Astrocyte (in vitro differentiated cells and primary cell): ENCODE measurements at places on chromosomes 13 and 19. TPM values are rescaled to one million over a fixed set of nuclear protein-coding genes. Genes with fewer than 3 reads are reported as not detected.
A peak's percentile ranks its signal among the peaks of the same experiment; 100 is the strongest.

The SETDB2 gene
- 5.6 and 5.8 TPM in 2 replicates for total RNA-seq

DNA sequence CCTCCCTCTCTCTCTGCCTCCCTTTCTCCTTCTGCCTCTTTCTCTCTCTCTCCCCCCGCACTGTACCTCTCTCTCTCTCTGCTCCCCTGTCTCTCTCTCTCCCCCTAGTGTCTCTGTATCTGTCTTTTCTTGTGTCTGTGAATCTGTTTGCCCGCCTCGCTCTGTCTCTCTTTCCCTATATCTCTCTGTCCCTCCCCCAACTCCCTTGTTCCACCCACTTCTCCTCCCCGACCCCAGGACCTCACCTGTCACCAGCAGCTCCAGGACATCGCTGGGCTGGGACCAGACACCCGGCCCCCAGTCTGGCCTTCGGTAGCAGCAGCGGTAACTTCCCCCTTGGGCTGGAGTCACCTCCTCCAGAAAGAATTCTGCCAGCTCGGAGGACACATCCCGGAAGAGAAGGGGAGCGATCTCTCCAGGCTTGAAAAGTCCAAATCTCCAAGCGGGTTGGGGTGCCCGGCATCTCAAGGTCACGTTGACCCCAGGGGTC, 3.9 kb downstream of the OSCAR start:
- H3K27me3 ChIP-seq, result no peaks in the 10 kb centered on the region
- DNase-seq, result peak; percentile 42
- H3K4me3 ChIP-seq, result no peak overlapping the region
- H3K36me3 ChIP-seq, result no peaks in the 10 kb centered on the region
- peaks cover 5% of the 10 kb centered on the region for H3K4me1 ChIP-seq

- H3K36me3 ChIP-seq, result no peaks in the 10 kb centered on the region
- H3K4me3 ChIP-seq, result no peak overlapping the region
- no peak for DNase-seq
Observed at GRCh38 chr19:14809272-14810057, 25.5 kb downstream of the OR7A5 start.

DNA sequence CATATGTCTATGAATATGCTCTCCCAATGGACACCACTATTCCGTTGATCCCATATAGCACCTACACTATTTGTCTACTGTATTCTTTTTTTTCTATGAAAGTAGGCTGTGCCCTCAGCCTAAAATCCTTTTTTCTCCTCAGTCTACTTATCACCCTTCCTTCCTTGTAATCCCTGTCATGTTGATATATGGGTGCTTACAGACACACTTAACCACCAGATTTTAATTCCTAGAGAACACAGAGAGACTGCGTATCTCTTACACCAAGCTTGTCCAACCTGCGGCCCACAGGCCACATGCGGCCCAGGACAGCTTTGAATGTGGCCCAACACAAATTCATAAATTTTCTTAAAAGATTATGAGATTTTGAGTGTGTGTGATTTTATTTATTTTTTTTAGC, 101.1 kb downstream of the ZAR1L start:
- no peak overlapping the region for H3K4me3 ChIP-seq
- no peak overlapping the region for H3K27ac ChIP-seq
- DNase-seq, result peak; percentile 51
- peaks cover 16% of the 10 kb centered on the region for H3K4me1 ChIP-seq
- no peaks in the 10 kb centered on the region for H3K36me3 ChIP-seq

DNA sequence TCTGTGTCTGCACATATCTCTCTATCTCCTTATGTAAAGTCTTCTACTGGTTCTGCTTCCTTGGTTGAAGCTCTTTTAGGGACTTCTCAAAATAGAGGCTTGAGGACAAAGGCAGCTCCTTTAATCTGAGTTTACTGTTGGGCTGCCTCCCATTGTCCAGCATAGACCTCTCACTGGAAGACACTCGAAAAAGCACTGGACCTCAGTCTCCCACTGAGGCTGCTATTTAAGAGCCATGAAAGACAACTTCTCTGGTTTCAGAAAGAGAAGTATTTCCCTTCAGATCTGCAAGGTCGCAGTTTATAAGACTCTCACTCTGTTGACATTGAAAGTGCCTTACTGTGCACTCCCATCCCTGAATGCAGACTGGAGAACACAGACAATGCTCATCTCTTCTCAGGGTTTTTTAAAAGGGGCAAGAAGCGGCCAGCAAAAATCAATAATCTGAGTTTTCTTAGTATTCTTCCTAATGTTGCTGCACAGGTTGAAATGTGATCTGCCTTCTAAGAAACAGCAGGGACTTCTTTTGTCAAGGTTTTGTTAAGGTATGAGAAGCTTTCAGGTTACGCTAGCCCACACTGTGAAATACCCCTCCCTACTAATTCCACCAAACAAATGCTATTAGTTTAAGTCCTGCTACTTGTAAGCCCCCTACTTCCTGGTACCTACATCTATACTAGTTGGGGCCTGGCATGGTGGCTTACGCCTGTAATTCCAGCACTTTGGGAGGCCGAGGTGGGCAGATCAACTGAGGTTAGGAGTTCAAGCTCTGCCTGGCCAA, 450.0 kb upstream of the SLC10A2 start:
- H3K36me3 ChIP-seq, result no peaks in the 10 kb centered on the region
- no peaks in the 10 kb centered on the region for H3K27me3 ChIP-seq
- H3K27ac ChIP-seq, result no peak overlapping the region
- no peak for DNase-seq
- no peak overlapping the region for H3K4me3 ChIP-seq

DNA sequence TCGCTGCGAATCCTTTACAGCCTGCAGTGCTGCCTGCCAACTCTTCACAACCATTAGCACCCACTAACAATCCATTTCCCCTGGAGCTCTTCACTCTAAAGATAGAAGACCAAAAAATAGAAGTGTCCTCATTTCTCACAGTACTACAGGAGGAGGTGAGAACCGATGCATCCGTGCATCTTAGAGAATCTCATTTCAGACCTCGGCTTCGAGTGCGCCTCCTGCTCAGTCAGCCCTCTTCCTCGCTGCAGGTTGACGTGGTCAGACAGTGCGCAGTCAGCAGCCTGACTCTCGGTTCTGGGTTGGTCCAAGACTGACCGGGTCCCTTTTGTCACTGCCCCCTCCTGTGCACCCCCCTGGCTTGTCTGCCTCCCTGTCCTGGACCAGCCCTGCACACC, 85.3 kb downstream of the RAB20 start:
- H3K27ac ChIP-seq, result no peak overlapping the region
- no peaks in the 10 kb centered on the region for H3K27me3 ChIP-seq
- no peak overlapping the region for H3K4me3 ChIP-seq
- no peak for DNase-seq

GRCh38 chr19:28409859-28410258, 803.1 kb downstream of the UQCRFS1 start:
- DNase-seq, result no peak
- H3K27ac ChIP-seq, result no peak overlapping the region
- no peaks in the 10 kb centered on the region for H3K36me3 ChIP-seq
- H3K27me3 ChIP-seq, result no peaks in the 10 kb centered on the region
- H3K4me1 ChIP-seq, result no peaks in the 10 kb centered on the region

DNA sequence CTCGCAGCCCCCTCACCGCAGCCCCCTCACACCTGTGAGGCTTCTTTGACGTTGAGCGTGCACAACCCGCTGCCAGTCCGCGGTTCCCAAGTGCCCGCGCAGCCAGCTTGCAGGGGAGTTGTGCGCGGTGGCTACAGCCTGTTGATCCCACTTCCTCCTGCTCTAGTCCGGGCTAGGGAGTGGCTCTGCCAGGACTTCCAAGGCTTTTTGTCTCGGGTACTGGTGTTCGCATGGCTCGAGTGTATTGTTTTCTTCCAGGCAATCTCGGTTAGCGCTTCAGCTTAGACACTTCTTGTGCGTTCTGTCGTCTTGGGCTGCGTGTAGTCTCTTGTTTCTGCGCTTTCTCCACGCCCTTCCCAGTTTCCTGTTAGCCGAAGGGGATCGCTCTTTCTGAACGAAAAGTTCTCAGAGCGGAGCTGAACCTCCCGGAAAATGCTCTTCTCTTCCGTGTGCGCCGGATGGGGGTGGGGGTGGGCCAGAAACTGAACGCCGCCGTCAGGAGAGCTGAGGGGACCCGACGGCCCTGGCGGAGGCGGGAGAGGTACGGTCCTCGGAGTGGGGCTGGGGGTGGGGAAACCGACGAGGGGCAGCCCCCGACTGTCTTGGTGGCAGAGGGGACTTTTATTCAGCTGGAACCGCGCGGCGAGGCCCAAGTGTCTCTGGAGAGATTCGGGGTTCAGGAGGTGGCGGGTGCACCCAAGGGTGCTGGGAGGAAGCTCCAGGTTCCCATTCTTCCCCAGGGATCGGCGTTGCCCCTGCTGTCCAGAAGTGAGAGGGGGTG, 697 bp upstream of the DGKH start:
- no peaks in the 10 kb centered on the region for H3K27me3 ChIP-seq
- H3K36me3 ChIP-seq, result no peaks in the 10 kb centered on the region
- DNase-seq, result peak; percentile 65
- H3K27ac ChIP-seq, result peak overlapping the region; percentile 85
- peak overlapping the region; percentile 94 for H3K4me3 ChIP-seq
- H3K4me1 ChIP-seq, result peaks cover 12% of the 10 kb centered on the region

The SIRT6 gene
- 26.0 and 29.2 TPM in 2 replicates for total RNA-seq

GRCh38 chr13:41775251-41775650, 185.7 kb downstream of the VWA8 start:
- no peak overlapping the region for H3K4me3 ChIP-seq
- no peak for DNase-seq
- no peak overlapping the region for H3K27ac ChIP-seq
- H3K27me3 ChIP-seq, result no peaks in the 10 kb centered on the region

- no peaks in the 10 kb centered on the region for H3K27me3 ChIP-seq
- H3K36me3 ChIP-seq, result no peaks in the 10 kb centered on the region
- H3K4me1 ChIP-seq, result no peaks in the 10 kb centered on the region
- no peak overlapping the region for H3K4me3 ChIP-seq
- H3K27ac ChIP-seq, result no peak overlapping the region
Observed at GRCh38 chr13:109131698-109132257, 502.4 kb downstream of the MYO16 start.

DNA sequence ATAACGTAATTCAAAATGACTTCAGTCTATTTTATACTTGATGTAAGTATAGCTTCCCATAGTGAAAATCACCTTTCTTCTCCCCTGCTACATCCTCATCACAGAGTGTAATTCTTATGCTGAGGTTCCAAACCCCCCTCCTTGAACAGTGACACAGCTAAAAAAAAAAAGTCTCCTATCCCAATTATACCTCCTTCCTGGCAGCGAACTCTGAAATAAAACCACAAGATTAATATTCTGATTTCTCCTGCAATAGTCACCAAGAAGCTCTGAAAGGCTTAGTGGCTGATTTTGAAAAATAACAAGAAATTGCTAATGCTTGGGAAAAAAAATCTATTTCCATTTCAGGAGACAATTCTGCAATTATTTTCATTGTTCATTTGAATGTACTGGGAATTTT, 36.3 kb downstream of the EFNB2 start:
- H3K27me3 ChIP-seq, result no peaks in the 10 kb centered on the region
- H3K4me3 ChIP-seq, result no peak overlapping the region
- peak overlapping the region; percentile 34 for H3K27ac ChIP-seq
- peaks cover 17% of the 10 kb centered on the region for H3K36me3 ChIP-seq

- peaks cover 9% of the 10 kb centered on the region for H3K27me3 ChIP-seq
Observed at GRCh38 chr13:102584434-102584833, 12.4 kb upstream of the TPP2 start.

- H3K4me3 ChIP-seq, result no peak overlapping the region
- H3K4me1 ChIP-seq, result no peaks in the 10 kb centered on the region
- DNase-seq, result no peak
- H3K27me3 ChIP-seq, result no peaks in the 10 kb centered on the region
- no peak overlapping the region for H3K27ac ChIP-seq
Observed at GRCh38 chr19:44596428-44597130, 16.8 kb upstream of the IGSF23 start.

DNA sequence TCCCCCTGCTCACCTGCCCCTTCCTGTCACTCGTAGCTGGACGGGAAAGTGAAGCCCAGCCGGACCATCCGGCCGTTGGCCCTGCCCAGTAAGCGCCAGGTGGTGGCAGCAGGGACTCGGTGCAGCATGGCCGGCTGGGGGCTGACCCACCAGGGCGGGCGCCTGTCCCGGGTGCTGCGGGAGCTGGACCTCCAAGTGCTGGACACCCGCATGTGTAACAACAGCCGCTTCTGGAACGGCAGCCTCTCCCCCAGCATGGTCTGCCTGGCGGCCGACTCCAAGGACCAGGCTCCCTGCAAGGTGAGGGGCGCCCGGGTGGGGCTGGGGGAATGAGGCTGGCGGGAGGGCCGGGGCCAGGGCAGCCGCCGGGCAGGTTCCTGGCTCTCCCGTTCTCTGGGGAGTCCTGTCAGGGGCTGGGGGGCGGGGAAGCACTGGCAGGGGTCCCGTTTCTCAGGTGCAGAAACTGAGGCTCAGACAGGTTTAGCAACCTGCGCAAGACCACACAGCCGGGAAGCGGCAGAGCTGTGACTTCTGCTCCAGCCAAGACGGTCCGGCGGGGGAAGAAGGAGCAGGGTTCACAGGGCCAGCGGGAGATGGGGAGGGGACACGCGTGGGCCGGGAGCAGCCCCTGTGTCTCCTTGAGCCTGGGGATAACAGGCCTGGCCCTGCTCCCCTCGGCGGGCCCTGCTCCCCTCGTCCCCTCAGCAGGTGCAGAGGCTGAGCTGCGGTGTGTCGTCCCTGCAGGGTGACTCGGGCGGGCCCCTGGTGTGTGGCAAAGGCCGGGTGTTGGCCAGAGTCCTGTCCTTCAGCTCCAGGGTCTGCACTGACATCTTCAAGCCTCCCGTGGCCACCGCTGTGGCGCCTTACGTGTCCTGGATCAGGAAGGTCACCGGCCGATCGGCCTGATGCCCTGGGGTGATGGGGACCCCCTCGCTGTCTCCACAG, 5.3 kb downstream of the GZMM start:
- no peak overlapping the region for H3K4me3 ChIP-seq
- no peak overlapping the region for H3K27ac ChIP-seq
- no peaks in the 10 kb centered on the region for H3K36me3 ChIP-seq
- H3K27me3 ChIP-seq, result no peaks in the 10 kb centered on the region

- peak; percentile 38 for DNase-seq
- no peak overlapping the region for H3K27ac ChIP-seq
- peaks cover 20% of the 10 kb centered on the region for H3K4me1 ChIP-seq
- no peak overlapping the region for H3K4me3 ChIP-seq
- H3K27me3 ChIP-seq, result no peaks in the 10 kb centered on the region
Observed at GRCh38 chr19:28424077-28424476, 788.9 kb downstream of the UQCRFS1 start.

DNA sequence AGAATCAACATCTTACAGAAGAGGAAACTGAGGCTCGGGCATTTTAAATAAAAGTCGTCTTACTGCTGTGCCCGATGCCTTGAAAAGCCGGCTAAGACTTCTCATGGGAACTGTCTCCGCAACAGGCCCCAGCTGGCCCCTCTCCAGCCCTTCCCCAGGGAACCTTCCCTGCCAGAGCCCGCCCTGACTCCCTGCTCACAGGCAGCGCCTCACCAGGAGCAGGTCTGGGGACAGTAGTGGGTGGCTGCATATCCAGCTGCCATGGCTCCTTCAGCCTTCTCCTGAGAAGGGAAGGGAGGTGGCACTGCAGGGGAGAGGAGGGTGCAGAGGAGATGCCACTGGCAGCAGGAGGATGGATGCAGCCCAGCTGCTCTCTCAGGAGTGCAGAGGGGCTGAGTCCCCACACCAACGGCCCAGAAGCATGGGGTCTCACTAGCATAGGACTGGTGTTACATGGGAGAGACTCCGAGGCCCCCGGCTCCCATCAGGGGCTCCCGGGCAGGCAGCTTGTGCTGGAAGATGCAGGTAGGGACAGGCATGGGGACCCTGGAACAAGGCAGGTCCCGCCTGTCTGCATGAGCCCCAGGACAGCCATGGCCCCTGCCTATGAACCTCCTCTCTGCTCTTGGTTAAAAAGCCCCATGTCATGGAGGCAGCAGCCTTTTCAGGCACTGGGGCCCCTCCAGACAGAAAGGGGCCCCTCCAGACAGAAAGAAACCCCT, 216.4 kb upstream of the SGCG start:
- no peak overlapping the region for H3K27ac ChIP-seq
- H3K4me1 ChIP-seq, result no peaks in the 10 kb centered on the region
- H3K27me3 ChIP-seq, result no peaks in the 10 kb centered on the region
- H3K4me3 ChIP-seq, result no peak overlapping the region

The NXNL1 gene
- not detected in 2 replicates for total RNA-seq

- H3K36me3 ChIP-seq, result no peaks in the 10 kb centered on the region
- DNase-seq, result no peak
- H3K4me3 ChIP-seq, result no peak overlapping the region
Observed at GRCh38 chr13:40379794-40380578, 286.5 kb downstream of the FOXO1 start.
